ENCODE measurements at places on chromosomes 5 and 9.
A peak's percentile ranks its signal among the peaks of the same experiment; 100 is the strongest.

DNA sequence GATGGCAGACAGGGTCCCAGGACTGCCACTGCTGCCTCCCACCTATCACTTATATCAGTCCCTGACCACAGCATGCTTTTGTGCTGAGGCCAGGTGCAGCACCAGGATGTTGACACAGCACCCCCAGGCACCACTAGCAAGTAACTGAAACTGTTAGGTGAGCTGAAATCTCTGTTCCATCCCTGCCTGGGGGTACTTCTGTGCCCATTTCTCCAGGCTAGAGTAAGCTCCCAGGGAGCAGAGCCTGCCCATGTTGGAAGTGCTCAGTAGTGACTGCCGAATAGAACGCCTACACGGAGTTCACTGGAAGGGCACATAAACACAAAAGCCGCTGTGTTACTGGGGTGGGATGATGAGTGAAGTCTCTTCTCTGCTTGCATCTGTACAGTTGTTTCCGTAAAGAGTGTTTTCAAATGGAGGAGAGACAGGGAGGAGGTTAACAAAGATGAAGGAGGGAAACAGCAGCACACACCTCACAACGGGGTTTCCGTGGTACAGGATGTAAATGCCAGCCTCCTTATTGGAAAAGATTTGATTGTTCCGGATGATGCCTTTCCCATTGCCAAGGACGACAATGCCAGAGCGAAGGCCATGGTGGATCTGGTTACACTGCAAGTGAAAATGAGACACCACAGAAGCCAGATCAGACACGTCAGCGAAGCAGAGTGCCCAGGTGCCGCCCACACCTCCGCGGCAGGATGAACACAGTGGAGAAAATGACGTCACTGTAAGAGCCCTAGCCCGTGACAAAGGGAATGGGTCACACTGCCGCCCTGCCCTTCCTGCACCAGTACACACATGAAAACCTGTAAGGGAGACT is 43.1 kb downstream of the POLR1E start:
- H3K4me3 ChIP-seq = no peak overlapping the region
- H3K27ac ChIP-seq = no peak overlapping the region
- peaks cover 12% of the 10 kb centered on the region for H3K36me3 ChIP-seq
- H3K27me3 ChIP-seq = no peaks in the 10 kb centered on the region
- H3K4me1 ChIP-seq = no peaks in the 10 kb centered on the region

- H3K27me3 ChIP-seq = no peaks in the 10 kb centered on the region
- no peak overlapping the region for H3K4me3 ChIP-seq
- H3K36me3 ChIP-seq = no peaks in the 10 kb centered on the region
- DNase-seq = no peak
- no peak overlapping the region for H3K27ac ChIP-seq
- no peaks in the 10 kb centered on the region for H3K4me1 ChIP-seq
Observed at GRCh38 chr5:42514754-42515153, 91.5 kb downstream of the GHR start.

GRCh38 chr5:83363111-83363885 is 108.2 kb upstream of the VCAN start:
- H3K4me3 ChIP-seq = no peak overlapping the region
- no peaks in the 10 kb centered on the region for H3K27me3 ChIP-seq
- no peaks in the 10 kb centered on the region for H3K36me3 ChIP-seq
- H3K27ac ChIP-seq = no peak overlapping the region

DNA sequence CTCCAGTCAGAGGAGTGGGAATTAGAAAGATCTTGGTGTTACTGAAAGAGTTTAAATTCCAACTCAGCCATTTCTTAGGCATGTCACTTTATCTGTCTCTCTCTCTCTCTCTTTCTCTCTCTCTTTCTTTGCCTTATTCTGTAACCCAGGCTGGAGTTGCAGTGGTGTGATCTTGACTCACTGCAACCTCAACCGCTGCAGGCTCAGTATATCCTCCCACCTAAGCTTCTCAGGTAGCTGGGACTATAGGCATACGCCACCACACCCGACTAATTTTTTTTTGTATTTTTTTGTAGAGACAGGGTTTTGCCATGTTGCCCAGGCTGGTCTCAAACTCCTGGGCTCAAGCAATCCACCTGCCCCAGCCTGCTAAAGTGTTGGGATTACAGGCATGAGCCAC is 18.3 kb downstream of the RABEPK start:
- H3K27me3 ChIP-seq = no peaks in the 10 kb centered on the region
- H3K36me3 ChIP-seq = peaks cover 5% of the 10 kb centered on the region
- no peak overlapping the region for H3K4me3 ChIP-seq
- no peak for DNase-seq

DNA sequence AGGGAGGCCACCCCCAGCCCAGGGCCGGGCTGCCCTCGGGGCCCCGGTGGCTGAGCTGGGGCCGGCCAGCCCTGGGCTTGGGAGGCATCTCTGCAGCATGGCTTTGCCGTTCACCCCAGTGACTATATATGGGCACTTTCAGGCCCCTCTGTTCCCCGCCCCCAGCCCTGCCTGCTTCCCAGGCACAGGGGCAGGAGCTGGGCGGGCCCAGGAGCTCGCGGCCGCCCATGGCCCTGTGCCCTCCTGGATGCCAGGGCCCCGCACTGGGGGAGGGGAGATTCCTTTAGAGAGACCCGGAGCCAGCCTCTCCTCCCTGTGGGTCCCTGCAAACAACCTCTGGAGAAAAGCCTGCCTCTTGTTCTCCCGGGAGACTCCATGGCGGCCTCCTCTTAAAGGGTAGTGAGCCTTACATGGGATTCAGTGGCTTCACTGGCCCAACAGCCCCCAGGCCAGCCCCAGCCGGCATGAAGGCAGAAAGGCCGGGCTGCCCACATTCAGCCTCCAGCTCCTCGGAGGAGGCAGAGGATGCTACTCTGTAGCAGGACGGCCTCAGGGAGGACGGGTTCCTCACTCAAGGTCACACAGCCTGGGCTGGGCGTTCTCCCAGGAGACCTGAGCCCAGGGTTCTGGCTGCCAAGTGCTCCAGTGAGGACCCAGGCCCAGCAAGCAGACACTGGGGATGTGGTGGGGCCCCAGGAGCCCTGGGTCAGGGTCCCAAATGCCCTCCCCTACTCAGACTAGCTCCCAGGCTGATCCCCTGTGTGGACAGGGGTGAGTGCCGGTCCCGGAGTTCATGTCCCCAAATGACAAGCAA is 4.1 kb downstream of the NACC2 start:
- peaks cover 2% of the 10 kb centered on the region for H3K27me3 ChIP-seq
- no peak for DNase-seq
- H3K36me3 ChIP-seq = no peaks in the 10 kb centered on the region
- H3K4me3 ChIP-seq = no peak overlapping the region

GRCh38 chr5:144531188-144531587 is 360.5 kb downstream of the KCTD16 start:
- H3K27ac ChIP-seq = no peak overlapping the region
- H3K36me3 ChIP-seq = no peaks in the 10 kb centered on the region
- H3K4me1 ChIP-seq = no peaks in the 10 kb centered on the region
- no peak overlapping the region for H3K4me3 ChIP-seq

GRCh38 chr9:100465761-100466160 is 7.2 kb upstream of the TMEFF1 start:
- H3K4me3 ChIP-seq = no peak overlapping the region
- no peaks in the 10 kb centered on the region for H3K27me3 ChIP-seq
- H3K36me3 ChIP-seq = no peaks in the 10 kb centered on the region
- no peaks in the 10 kb centered on the region for H3K4me1 ChIP-seq

GRCh38 chr5:5409151-5409810 is 13.2 kb upstream of the ICE1 start:
- H3K27ac ChIP-seq = no peak overlapping the region
- no peaks in the 10 kb centered on the region for H3K27me3 ChIP-seq
- H3K4me1 ChIP-seq = no peaks in the 10 kb centered on the region
- no peak overlapping the region for H3K4me3 ChIP-seq
- DNase-seq = peak; percentile 63
- no peaks in the 10 kb centered on the region for H3K36me3 ChIP-seq

GRCh38 chr9:133609311-133610098 is at the start of gene FAM163B:
FAM163B (minus strand) TSS chr9:133609389; CDS start chr9:133580223, 29,166 bp downstream.
- H3K36me3 ChIP-seq = no peaks in the 10 kb centered on the region
- no peak within 1 kb of the TSS for H3K27ac ChIP-seq
- H3K4me1 ChIP-seq = no peaks in the 10 kb centered on the region
- H3K27me3 ChIP-seq = peaks cover 23% of the 10 kb centered on the region
- DNase-seq = no peak

DNA sequence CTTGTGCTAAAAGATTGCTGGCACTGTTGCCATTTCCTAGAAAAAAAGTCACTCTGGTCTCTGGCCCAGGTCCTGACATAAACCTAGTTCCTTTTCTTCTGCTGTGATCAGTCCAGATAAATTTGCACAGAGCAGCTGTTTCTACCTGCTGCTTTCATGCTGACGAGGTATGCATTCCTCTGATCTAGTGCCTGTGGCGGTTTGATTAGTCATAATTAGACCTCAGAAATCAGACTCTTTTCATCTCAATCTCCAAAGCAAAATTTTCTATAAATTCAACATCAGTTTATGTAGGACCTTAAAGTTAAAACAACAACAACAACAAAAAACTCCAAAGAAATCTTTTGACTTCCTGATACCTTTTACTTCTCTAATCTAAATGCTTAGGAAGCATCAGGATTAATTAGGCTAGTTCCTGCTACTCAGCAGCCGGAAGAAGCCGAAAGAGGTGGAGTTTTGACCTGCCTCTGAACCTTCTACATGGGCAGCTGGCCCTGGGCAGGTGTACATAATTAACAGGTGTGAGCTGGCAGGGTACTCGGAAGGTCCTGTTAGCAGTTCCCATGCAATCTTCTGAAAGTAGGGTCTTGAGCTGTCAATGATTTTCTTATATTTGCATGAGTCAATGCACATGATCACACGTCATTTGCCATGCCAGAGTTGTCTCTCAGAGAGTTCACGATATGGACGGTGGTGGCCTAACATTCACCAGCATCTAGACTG is 83.3 kb upstream of the CCDC112 start:
- H3K27me3 ChIP-seq = no peaks in the 10 kb centered on the region
- no peaks in the 10 kb centered on the region for H3K4me1 ChIP-seq
- H3K4me3 ChIP-seq = no peak overlapping the region

- no peak overlapping the region for H3K4me3 ChIP-seq
- no peaks in the 10 kb centered on the region for H3K27me3 ChIP-seq
- DNase-seq = no peak
- no peaks in the 10 kb centered on the region for H3K4me1 ChIP-seq
- H3K36me3 ChIP-seq = no peaks in the 10 kb centered on the region
Observed at GRCh38 chr5:137304226-137304874, 194.8 kb downstream of the SPOCK1 start.

- H3K36me3 ChIP-seq = no peaks in the 10 kb centered on the region
- DNase-seq = no peak
- H3K4me1 ChIP-seq = no peaks in the 10 kb centered on the region
- no peak overlapping the region for H3K27ac ChIP-seq
Observed at GRCh38 chr9:22211588-22212360, 202.7 kb upstream of the CDKN2B start.

DNA sequence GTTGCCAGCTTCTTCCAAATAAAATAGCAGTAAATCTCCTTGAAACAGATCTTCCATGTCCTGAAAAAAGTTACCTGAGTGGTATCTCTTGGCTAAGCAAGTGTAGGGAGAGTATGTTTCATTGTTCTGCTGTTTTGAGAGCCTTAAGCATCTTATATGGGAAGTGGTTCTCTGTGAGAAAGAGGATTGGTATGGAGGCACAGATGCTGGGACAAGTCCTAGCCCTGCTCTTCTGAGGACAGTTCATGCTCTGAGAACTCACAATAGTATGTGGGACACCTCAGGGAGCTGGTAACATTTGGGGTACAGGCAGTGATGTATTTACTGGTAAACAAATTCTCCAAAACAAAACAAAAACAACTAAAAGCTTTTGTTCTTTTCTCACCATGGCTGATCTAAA is 2.0 kb downstream of the PPP3R2 start:
- no peak overlapping the region for H3K4me3 ChIP-seq
- no peaks in the 10 kb centered on the region for H3K27me3 ChIP-seq
- no peaks in the 10 kb centered on the region for H3K4me1 ChIP-seq

- no peak overlapping the region for H3K4me3 ChIP-seq
- H3K4me1 ChIP-seq = no peaks in the 10 kb centered on the region
- no peaks in the 10 kb centered on the region for H3K27me3 ChIP-seq
- no peak overlapping the region for H3K27ac ChIP-seq
- DNase-seq = no peak
Observed at GRCh38 chr9:8652255-8652654, 852.7 kb upstream of the DMAC1 start.

DNA sequence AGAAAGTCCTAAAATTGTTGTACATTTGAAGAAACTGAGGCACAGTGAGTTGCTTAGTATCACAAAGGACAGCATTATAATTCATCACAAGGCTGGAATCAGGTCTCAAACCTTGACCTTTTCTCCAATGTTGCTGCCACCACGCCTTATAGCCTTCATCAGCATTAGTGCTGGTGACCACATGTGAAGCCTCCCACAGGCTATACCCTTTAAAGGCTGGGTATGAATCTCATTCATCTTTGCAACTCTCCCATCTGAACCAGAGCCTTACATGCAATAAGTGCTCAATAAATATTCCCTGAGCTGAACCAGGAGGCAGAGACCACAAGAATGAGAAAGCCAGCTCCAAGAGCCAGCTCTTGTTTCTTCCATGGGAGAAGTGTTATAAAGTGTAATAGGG is 104.7 kb downstream of the SPOCK1 start:
- no peak overlapping the region for H3K4me3 ChIP-seq
- H3K27ac ChIP-seq = no peak overlapping the region
- DNase-seq = no peak

DNA sequence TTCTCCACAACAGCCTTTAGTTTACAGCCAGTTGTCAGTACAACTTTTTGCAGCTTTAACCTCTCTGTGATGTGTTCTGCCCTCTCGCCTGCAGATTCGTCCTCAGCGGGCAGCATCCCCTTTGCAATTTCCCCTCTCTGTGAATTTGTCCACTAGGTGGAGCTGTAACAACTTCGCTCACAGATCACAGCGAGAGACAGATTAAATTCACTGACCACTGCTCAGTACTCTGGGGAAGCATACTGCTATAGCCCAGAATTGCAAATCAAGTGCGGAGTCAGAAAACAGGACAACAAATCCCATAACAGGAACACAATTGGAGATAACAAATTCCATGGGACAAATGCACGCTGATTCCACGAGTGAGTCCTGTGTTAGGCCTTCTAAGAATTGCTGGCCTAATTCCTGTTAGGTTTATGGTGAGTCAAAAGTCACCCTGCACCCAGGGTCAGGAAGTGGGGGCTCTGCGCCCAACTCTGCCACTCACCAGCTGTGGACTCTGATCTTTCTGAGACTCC is 2124.9 kb downstream of the MAT2B start:
- H3K36me3 ChIP-seq = no peaks in the 10 kb centered on the region
- no peak overlapping the region for H3K4me3 ChIP-seq
- peak; percentile 64 for DNase-seq
- H3K27ac ChIP-seq = no peak overlapping the region

DNA sequence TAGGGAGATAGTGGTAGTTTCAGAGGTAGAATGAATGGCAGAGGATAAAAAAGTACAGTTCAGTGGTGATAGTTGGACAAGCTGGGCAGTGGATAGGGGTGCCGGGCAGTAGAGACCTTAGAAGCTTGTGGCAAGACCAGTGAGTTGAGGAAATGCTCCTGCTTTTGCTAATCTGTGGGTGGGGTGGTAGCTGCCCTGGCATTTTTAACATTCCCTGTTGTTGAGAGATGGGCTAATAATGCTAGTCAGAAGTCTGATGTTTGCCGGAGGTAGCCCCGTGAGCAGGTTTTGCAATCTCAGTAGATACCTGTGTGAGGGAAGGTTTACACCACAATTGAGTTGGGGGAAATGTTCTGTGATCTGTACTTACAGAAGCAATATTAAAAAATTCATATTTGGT is 91.1 kb downstream of the TRIO start:
- no peaks in the 10 kb centered on the region for H3K36me3 ChIP-seq
- DNase-seq = no peak
- no peak overlapping the region for H3K4me3 ChIP-seq
- H3K4me1 ChIP-seq = peaks cover 4% of the 10 kb centered on the region
- no peaks in the 10 kb centered on the region for H3K27me3 ChIP-seq
